OCI-LY7 (cell line): ENCODE measurements at places on chromosomes 16 and 17. TPM values are rescaled to one million over a fixed set of nuclear protein-coding genes. Genes with fewer than 3 reads are reported as not detected.
A peak's percentile ranks its signal among the peaks of the same experiment; 100 is the strongest.

GRCh38 chr17:79125503-79125902, 50.9 kb downstream of the ENGASE start:
- no peak for DNase-seq

- DNase-seq = no peak
Measured at GRCh38 chr17:37158290-37158689, 209.5 kb downstream of the AATF start.

GRCh38 chr16:85552980-85553435, 60.1 kb upstream of the GSE1 start:
- no peak for DNase-seq

GRCh38 chr17:81870131-81870980, 781 bp downstream of the ARHGDIA start:
- peak; percentile 76 for DNase-seq

DNA sequence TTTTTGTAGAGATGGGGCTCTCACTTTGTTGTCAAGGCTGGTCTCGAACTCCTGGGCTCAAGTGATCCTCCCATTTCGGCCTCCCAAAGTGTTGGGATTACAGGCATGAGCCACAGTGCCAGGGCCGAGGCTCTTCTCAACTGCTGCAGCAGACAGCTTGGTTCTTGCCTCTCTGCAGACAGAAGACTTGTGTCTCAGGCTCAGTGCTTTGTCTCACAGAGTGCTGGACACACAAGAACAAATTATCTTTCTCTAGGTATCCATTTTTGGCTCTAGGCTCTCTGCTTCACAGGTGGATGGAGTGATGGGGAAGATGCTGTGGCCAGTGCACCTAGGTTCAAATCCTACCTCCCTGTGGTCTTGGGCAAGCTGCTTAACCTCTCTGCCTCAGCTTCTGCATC, 80.8 kb upstream of the RNU2-1 start:
- peak; percentile 24 for DNase-seq

- DNase-seq = peak; percentile 22
Measured at GRCh38 chr17:74547736-74548135, 1.8 kb upstream of the CD300C start.

GRCh38 chr17:74776990-74777389, 845 bp upstream of the NAT9 start:
- DNase-seq = no peak

DNA sequence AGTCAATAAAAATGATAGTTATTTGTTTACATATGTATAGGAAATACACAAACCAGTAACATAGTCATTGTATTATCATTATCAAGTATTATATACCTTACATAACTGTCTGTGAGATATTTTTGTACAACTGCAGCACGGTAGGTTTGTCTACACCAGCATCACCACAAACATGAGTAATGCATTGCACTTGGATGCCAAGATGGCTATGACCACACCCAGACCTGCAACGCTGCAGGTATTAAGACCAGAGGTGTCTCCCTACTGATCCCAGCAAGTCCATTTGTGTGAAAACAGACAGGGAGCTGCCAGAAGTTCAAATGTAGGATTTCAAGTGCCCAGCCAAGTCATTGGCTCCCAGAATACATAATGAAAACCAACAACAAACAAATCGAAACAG, 34.2 kb upstream of the NOS2 start:
- DNase-seq = no peak

GRCh38 chr17:81345228-81346089, 49.8 kb upstream of the BAHCC1 start:
- DNase-seq = peak; percentile 72

Gene UNKL
- total RNA-seq = 33.7 and 61.3 TPM in 2 replicates

Gene GPR142
- not detected in 2 replicates for total RNA-seq

Gene EEF2K
- total RNA-seq = 40.0 and 42.3 TPM in 2 replicates
